KG1 (cell line): ENCODE measurements at places on chromosomes 3 and 15.

DNA sequence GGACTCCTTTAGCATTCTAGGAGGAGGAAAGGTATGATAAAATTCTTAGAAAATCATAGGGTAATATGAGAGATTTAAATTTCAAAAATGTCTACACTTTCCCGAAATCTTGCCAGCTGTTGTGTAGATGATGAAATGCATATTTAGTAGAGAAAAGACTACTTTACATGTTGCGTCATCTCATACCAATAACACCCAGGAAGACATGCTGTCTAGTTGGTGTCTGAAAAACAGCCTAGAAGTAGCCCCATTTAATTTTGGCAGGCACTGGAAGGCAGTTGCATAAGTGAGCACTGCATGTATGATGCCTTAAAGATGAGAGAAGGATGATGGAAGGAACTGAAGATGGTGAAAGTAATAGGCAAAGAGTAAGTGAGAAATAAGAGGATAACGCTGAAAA lies 310.5 kb upstream of the TPM1 start:
- DNase-seq, result no peak

- DNase-seq, result no peak
These were observed 70.6 kb downstream of the ATP13A4 start for GRCh38 chr3:193483988-193484539.

- no peak for DNase-seq
These were observed 4.6 kb upstream of the NIT2 start for GRCh38 chr3:100329800-100330489.

GRCh38 chr15:98308117-98308516 lies 340.2 kb upstream of the IGF1R start:
- no peak for DNase-seq

DNA sequence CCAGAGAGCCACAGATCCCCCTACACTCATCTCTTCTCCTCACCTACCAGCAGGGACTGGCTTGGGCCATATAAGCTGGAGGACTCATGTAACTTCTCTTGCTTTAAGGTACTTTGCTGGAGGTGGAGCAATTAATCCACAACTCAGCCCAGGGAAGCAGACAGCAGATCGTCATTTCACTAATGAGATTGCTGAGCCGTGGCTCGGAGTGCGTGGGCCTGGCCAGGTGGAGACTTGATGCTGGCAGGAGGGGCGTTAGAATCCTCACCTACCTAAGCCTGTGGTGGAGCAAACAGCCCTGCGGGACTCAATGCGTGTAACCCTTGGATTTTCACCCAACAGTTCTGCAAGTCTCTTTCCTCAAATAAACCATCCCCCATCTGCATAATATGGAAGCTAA lies 253.2 kb downstream of the RORA start:
- no peak for DNase-seq

- no peak for DNase-seq
These were observed 60.6 kb downstream of the CYP11A1 start for GRCh38 chr15:74306781-74307217.

DNA sequence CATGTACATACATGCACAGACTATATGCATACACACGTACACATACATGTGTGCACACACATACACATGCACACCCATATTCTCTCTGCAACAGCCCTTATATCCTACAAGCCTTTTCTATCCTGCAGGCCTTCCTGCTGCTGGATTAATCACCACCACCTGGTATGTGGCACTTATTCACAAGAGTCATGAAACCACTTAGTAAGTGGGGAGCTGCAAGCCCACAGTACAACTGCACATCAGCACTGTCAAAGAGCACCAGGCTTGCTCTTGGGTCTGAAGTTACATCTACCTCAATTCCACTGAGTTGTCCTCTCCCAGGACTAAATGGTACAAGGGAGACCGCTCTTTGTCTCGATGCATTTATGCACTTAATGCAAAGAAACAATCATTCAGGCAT lies 233.2 kb downstream of the KLF13 start:
- DNase-seq, result no peak

DNA sequence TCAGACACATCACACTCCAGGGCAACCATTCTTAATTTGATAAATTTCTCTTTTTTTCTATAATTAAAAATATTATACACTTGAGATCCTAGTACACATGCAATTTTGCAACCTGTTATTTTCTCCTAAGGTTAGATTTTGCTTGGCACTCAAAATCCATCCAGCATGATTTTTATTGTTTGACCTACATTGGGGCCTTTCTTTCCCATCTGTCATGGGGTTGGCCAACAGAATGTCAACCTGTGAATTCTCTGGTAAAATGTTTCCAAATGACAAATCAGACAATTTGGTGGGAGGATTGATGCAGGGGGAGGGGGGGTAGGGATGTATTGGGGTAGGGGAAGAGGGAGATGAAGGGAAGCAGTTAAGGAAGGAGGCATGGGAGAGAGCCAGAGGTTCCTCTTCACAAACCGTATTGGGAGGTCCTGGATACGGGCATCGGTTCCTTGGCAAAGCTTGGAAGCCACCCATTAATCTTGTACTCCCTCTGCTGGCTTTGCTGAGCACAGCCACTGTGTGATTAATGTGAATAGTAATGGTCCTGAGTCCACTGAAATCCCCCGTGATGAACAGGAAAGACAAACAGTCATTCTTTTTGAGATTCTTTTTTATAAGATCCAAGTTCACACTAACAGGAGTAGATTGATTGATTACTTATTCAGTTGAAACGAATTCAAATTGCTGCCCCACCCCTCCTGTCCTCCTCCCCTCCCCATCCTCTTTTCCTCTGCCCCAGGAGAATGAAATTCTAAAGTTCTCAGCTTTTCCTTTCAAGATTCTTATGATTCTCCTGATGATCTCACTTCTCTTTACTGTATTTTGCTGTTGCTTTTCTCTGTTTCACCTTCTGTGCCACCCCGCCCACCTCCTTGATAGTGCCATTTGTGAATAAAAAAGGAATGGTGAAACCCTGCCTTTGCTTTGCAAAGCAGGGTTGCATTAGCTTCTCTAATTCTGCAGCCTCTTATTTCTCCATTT lies 82.2 kb upstream of the SLC25A26 start:
- DNase-seq, result no peak

DNA sequence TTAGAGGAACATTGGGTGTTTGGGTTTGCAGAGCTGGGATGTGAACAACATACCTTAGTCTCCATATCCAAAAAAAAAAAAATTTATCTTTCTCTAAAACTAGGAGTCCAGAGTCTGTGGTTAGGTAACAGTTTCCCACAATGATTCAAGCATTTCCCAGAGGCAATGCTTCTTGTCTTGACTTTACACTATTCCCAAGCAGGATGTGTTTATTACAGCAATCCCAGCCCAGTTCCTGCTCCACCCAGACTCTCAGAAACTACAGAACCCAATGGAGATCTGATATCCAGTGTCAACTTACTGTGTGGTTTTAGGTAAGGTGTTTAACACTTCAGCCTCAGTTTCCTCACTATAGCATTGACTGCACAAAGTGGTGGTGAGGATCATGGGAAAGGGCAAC lies 2.3 kb upstream of the C3orf62 start:
- no peak for DNase-seq

GRCh38 chr15:33150431-33150941 lies 44.0 kb downstream of the FMN1 start:
- DNase-seq, result no peak

DNA sequence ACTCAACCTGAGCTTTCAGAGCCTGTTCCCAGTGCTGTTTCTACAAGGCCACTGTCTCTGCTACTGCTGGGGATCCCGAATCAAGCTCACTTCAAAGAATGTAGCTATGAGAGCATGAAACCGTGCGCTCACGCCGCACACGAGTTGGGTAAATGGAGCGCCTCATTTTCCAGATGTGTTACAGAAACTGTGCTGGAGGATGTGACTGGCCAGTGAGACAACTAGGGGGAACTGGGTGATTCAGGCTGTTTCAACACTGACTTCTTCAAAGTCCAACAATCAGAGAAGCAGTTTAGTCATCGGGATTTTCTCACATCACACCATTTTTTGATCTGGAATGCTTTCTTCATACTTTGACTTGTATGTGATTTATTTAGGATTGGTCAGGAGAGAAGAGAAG lies 3.5 kb downstream of the ZNF710 start:
- no peak for DNase-seq

- no peak for DNase-seq
These were observed 1126.7 kb downstream of the TUSC7 start for GRCh38 chr3:117836296-117836695.

DNA sequence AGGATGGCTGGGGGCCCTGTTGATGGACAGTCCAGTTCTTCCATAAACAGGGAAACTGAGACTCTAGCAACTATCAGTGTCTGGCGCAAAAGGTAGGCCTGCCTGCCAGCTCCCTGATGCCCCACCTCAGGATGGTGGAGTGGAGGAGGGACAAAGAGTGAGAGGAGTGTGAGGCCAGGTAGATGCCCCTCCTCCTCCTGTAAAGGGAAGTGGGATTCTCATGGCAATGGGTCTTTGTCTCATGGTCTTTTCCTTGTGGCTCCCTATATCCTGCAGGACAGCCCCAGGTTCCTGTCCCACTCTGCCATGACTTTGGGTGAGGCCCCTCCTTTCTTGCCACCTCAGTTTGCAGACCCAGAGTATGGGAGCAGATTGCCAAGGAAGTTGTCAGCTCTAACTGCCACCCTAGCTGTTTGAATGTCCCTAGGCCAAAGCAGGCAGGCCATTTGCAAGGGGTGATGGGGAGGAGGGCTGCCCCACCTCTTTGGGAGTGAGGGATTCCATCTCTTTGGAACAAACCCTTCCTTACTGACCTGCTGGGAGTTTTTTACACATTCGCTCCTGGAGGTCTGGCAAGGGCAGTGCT lies 2.8 kb upstream of the DNAH1 start:
- DNase-seq, result no peak
